ENCODE measurements at places on chromosomes 11 and 22.
A peak's percentile ranks its signal among the peaks of the same experiment; 100 is the strongest.

GRCh38 chr11:44949160-44950030, 1.3 kb downstream of the TP53I11 start:
- DNase-seq: no peak

DNA sequence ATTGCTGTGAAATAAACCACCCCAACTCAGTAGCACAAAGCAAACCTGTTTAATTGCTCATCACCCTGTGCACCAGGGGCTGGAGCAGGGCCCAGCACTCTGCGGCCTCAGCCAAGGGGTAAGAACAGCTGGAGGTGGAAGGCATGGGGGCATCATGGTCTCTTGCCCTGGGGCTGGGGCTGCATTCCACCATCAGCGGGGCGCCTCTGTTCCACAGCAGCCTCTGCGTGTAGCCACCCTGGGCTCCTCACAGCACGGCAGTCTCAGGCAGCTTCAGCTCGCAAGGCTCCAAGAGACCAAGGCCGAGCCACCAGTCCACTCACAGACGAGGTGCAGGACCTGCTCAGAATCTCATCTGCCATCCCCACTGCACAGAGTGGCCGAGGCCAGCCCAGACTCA, 630.7 kb downstream of the TBC1D22A start:
- DNase-seq: no peak

- no peak for DNase-seq
These were observed 1038.9 kb downstream of the DLG2 start for GRCh38 chr11:84588131-84588829.

DNA sequence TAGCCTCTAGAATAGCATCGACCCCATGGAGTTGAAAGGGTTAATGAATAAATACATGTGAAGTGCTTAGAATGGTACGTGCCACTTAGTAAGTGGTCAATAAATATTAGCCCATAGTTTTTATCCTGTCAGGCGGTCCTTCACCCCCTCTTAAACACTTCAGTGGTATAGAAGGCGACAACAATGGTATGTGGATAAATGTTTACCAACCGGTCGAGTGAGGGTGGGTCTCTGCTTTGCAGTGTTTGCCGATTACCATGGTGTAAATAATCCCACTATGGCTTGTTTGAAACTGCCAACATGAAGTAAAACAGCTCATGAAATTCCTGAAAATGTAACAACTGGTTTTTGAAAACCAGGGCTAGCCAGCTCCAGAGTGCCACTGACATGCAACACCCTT, 541.2 kb downstream of the BUD13 start:
- DNase-seq: no peak

GRCh38 chr11:119421351-119421750, 1.6 kb downstream of the THY1 start:
- DNase-seq: no peak

GRCh38 chr11:18849406-18849805, 57.8 kb upstream of the PTPN5 start:
- no peak for DNase-seq

DNA sequence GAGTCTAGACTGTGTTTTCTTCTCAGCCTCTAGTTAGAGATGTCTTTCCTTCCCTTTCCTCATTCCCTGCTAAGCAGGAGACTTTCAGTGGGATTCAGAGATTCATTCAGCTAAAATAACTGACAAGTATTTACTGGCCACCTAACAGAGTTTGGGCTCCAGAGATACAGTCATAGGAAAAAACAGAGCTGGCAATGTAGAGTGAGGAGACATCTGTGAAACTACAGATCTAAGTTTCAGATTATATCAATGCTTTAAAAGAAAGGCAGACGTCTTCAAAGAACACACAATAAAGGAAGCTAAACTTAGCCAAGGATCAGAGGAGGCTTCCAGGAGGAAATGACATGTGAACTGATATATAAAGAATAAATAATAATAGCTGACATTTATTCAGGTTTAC, 355.6 kb upstream of the DDI1 start:
- DNase-seq: no peak

GRCh38 chr22:26674211-26675190, 17.1 kb downstream of the MIAT start:
- peak; percentile 35 for DNase-seq

All from GM10248 (cell line).